NCI-H1105 (cell line): ENCODE measurements at places on chromosomes 13 and 19.

DNA sequence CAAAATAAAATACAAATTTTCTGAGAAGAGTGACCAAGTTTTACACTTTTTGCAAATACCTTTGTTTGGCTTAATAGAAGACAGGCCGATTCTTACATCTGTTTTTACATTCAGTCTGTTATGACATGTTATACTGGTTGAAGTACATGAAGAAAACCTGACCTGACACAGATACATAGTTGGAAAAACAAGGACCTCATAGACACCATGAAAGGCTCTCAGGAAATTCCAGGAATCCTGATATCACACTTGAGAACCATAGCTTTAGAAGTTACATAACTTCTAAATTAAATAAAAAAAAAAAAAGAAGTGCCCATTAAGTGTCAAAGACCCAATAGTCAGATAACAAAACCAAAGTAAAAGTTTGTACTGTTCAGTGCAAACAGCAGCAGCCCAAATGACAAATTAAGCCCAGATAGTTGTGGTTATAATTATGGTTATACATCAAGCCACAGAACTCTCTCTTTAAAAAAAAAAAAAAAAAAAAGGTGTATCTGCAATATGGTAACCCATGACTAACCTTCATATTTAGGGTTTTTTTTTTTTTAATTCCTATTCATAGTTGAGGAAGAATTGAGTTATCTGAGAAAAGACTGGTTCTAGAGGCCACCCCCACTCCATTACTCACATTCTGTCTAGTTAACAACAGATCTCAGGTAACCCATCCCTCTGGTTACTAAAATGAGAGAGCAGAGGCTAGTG, 19.8 kb downstream of the RBM26 start:
- no peak for DNase-seq

- DNase-seq, result no peak
These were observed 7.6 kb downstream of the F2RL3 start for GRCh38 chr19:16896146-16897028.

DNA sequence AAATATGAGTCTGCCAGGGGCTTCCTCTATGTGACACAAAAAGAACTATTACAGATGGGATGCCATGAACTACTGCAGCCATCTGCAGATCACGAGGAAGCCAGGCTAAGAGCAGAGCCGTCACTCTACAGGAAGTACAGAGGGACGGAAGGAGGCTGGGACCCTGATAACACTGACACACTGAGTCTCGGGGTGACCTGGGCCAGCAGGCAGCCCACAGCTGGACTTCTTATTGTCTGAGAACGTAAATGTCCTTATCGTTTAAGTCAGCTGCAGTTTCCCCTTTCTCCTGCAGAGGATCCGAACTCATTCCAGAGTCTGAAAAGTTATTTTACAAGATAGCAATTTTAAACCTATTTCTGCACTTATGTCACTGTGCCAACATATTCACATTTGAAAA, 20.7 kb downstream of the PARP4 start:
- no peak for DNase-seq

GRCh38 chr13:20441879-20442278, 83.8 kb downstream of the CRYL1 start:
- no peak for DNase-seq

GRCh38 chr13:43397111-43397510, 373.7 kb downstream of the DNAJC15 start:
- DNase-seq, result no peak

DNA sequence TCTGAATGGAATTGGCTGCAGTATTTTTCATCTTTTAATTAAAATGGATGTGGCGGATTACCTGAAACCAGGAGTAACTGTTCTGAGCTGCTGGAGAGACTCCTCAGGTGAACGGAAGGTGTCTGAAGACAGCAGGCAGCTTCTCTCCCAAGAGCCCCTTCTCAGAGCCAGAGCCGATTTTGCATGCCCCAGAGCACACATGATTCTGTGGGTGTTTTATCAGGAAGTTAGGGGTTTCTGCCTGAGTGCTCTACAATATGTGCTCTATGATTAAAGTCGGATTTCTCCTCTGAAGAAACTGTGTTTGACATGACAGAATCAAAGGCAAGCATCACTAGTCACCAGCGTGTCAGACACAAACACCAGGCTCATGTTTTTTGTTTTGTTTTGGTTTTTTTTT, 60.7 kb upstream of the MCF2L start:
- no peak for DNase-seq

DNA sequence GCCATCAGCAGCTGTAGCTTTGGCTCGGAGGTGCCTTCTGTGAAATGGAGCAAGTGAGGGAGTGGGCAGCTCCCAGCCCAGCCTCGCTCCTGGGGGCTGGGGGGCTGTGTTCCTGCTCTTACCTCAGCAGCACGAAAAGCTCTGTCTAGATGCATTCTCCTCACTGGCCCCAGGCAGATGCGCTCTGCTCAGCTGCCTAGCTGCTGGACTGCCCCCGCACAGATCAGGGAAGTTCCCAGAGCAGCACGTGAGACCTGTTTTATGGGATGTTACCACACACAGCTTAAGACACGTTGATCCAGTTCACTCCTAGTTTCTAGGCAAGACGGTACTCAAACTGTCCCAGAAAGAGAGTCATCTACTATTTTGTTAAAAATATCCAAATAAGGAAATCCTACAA, 13.6 kb downstream of the LCP1 start:
- DNase-seq, result no peak

GRCh38 chr13:98398581-98398980, 178.3 kb downstream of the STK24 start:
- no peak for DNase-seq

GRCh38 chr13:45238945-45239795, 38.3 kb upstream of the KCTD4 start:
- no peak for DNase-seq

DNA sequence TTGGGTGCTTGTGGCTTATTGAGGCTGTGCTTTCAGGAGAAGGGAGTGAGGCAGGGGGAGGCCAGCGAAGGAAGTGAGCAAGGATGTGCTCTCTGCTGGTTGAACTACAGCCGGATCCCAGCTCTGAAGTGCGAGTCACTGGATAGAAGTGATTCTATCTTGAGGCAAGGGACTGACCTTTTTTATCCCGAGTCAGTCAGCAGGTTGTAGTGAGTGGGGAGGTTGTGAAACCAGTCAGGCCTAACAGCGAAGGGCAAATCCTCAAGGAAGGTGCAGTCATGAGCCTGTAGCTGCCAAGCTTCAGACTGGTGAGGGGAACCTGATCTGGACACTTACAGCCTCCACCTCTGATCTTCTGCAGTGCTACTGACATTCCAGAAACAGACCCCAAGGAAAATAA, 18.6 kb downstream of the SCEL start:
- no peak for DNase-seq

DNA sequence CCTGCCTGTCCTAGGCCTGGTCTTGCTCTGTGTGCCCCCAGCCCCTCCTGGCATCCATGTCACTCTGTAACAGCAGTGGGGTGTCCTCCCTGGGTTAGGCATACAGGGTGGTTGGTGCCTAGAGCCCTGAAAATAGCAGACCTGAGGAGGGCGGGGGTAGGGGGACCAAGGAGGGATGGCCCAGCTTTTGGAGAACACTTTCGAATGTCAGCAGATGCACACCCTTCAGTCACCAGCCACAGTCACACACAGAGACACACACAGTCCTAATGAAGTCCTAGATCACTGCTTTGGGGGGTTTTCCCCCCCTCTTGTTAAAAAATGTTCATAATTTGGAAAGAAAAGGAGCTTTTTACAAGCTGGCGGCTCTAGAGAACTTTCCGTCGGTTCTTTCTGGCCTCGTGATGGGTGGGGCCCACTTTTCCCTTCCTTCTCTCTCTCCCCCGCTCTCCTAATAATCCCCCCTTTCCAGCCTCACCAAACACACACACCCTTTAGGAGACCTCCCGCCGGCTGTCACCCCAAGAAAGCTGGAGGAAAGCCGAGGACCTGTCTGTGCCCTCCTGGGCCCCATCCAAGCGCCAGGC, 47.9 kb downstream of the LYL1 start:
- no peak for DNase-seq

GRCh38 chr19:17716309-17716929, 2.9 kb upstream of the MAP1S start:
- DNase-seq, result no peak

GRCh38 chr13:25112695-25113255, 16.8 kb downstream of the PABPC3 start:
- DNase-seq, result no peak

DNA sequence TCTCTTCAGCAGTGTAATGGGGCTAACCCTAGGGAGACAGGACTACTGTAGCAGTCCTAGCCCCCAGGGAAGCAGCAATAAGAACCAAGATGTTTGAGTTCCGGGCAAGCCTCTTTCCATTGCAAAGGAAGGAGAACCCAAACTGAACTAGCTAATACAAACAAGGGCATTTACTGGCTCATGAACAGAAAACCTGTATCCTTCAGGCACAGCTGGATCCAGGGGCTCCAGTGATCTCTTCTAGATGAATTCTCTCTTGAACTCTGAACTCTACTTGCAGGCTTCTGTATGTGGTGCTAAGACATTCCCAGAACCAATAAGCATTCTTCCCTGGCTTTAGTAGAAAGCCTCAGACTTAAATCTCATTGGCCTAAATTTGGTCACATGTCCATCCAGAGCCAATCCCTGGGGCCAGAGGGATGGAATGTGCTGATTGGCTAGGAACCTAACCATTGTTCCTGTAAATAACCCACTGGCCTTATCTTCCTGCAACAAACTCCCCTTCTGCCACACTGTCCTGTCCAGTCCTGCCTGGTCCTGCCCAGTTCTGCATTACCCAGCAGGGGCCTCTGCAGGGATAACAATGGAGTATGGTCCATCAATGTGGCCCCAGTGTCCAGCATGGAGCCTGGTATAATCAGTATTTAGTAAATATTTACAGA, 3.9 kb upstream of the PODNL1 start:
- no peak for DNase-seq
